ENCODE measurements at places on chromosomes 2 and 18.

- no peak for DNase-seq
Observed at GRCh38 chr2:157691695-157692094, 63.0 kb upstream of the ACVR1C start.

GRCh38 chr2:127115471-127116199 lies 8.7 kb upstream of the BIN1 start:
- no peak for DNase-seq

- no peak for DNase-seq
Observed at GRCh38 chr2:80326214-80326613, 21.7 kb upstream of the LRRTM1 start.

DNA sequence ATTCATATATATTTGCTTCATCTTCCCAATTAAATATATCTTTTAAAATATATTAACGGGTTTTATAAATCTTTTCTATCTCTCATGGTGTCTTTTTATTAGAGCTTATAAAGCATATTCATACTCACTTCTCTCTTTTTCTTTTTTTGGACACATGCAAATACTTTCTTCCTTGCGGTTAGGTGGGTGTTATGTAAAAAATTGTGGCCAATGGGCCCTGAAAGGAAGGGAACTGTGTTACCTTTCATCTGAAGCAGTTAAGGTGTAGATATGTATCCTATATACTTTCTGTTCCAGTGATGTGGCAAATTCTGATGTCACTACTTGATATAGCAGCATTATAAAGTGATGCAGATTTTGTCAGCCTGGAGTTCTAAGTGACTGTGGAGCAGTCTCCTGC lies 714.5 kb downstream of the PLCL1 start:
- no peak for DNase-seq

DNA sequence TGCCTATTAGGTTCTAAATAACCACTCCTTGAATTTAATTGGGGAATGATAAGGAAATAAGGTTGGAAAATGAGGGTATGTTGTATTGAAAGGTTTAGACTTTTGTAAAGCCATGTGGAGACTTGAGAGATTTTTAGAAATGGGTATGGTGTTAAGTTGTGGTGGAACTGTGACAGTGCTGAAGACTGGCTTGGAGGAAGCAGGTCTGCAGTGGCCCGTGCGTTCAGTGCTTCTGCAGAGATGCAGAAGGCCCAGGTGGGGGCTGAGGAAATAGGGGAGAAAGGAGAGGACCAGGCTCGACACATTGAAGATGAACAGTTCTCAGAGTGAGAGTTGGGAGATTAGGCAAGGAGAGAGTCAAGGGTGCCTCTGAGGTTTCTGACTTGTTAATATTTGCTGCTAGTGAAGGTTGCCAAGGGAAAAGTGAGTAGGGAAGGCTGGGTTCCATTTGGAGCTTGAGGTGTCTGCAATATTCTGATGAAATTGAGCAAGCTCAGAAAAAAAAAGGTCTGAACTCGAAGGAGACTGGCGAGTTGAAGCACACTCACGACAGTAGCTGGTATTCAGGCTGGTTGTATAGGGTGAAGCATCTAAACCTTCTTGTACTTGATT lies 25.5 kb upstream of the SAG start:
- DNase-seq: no peak

DNA sequence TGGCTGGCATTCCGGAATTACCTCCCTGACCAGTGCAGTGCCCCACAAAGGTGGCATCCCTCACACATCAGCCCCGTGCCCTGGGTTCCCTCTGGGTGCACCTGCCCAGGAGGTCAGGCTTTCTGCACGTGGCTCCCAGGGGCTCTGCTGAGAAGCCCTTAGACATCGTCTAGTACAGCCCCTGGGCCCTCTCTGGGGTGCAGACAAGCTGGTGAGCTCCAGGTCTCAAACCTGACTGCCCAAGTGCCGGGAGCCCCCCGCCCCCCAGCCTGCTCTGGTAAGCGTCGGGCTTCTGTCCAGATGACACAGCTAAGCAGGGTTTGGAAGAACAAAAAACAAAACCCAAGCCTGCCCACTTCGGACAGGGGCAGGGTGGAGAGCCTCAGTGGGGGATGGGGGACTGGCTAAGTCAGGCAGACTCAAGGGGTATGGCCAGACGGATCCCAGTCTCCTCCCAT lies 20.2 kb downstream of the TWIST2 start:
- DNase-seq: no peak

- no peak for DNase-seq
Observed at GRCh38 chr18:78643004-78643403, 336.6 kb upstream of the SALL3 start.

GRCh38 chr2:106638043-106638442 lies 150.9 kb downstream of the CD8B2 start:
- no peak for DNase-seq

- no peak for DNase-seq
Observed at GRCh38 chr2:174863183-174863582, 98.9 kb upstream of the CHRNA1 start.

DNA sequence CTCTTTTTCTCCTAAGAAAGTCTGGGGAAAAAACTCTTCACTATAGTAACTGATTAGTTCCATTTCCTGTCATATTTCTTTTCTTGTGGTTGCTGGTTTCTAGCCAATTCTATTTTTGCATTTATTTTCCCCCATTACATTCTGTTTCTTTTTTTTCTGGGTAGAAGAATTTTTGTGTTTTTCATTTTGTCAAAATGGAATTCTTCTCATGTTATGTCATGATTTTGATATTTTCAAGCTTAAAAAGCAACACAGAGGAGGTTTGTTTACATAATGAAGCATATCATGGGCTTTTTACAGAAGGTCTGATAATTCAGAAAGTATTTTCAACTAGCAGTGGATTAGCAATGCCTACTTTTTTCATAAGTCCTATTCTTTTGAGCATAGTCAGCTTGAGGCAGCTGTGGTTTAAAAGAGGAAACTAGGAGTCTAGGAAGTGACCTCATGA lies 102.0 kb downstream of the MAP2 start:
- no peak for DNase-seq

DNA sequence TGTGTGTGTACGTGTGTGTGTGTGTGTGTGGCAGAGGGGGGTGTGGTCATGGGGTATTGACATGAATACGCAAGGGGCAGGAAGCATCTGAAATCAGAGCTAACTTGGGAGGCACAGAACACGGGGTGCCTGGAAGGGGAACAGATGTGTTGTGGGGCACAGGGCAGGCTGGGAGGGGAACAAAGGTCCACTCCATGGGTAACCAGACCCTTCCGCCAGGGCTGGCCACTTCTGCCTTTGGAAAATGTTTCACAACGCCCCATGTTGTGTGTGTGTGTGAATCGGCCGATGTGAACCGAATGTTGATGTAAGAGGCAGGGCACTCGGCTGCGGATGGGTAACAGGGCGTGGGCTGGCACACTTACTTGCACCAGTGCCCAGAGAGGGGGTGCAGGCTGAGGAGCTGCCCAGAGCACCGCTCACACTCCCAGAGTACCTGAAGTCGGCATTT lies at the start of gene SLC11A1:
TSS of gene SLC11A1 (plus strand) at position 358 of the 451 bp plus-strand sequence. CDS start 96 bp downstream, outside the sequence.
- DNase-seq: no peak

DNA sequence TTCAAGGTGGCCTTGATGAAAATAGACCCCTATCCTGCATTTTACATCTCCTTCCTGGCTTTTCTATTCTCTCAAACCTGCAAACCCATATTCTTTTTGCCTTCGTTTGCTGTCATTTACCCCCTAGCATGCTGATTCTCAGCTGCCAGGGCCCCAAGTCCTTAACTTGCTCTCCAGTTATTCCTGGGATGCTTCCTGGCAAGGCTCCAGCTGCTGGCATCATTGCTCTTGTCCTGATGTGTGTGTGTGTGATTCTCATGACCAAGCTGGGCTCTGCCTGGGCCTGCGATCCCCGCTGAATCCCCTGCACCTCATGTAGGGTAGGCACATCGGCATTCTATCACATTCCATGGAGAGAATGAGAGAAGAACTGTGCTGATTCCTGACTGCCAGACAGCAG lies 11.9 kb downstream of the NPAS2 start:
- no peak for DNase-seq
